AG08395 (cell line): ENCODE measurements at places on chromosomes 1 and 21.

DNA sequence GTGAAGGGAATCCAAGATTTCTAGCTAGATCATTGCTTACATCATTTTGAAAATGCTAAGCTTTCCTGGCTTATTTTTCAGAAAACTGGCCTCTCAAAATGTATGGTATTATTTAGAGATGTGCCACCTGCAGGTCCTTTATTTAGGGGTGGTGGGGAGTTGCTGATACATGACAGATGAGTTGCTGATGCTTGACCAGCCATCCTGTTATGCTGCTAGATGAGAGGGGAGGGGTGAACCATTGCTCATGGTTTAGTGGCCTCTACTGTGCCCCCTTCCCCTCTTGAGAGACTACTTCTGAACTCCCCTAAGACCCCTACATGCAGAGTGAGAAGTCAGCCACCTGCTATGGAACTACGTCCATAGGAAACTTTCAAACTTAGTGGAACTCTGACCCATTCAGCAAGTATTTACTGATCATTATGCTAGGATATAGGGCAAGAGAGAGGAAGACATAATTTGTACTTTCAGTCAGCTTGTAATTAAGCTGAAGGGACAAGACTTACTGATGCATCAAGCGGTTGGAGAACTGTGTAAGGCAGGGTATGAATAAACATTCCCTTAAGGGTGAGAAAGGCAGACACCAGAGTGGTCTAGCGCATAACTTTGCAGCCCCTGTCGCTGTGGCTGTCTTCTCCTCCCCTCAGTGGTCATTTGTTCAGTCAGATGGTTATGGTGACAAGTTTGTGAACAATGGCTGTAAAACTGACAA lies 34.6 kb downstream of the SLAMF6 start:
- DNase-seq: no peak

GRCh38 chr1:201761178-201761577 lies 67.8 kb upstream of the IPO9 start:
- no peak for DNase-seq

DNA sequence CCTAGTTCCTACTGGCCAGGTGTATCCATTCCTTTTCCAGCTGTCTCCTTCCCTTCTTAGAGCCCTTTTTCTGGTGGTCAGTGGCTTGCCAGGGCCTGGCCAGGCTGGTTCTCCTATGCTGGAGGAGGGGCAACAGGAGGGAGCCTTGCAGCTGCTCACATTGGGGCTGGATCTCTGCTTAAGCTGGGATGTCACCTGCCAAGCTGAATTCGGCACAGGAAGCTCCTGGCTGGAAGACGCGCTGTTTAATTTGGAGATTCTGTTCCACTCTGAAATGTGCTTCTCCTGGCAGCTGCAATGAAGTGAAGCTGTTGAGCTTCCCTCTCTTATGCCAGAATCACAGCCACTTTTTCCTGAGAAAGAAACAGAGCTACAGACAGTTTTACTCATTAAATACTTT lies 56.0 kb upstream of the POU3F1 start:
- no peak for DNase-seq

GRCh38 chr21:26095131-26095530 lies 75.4 kb downstream of the APP start:
- DNase-seq: no peak

- DNase-seq: no peak
Observed at GRCh38 chr1:23979387-23979880, 693 bp downstream of the SRSF10 start.
